Glutamatergic neuron (in vitro differentiated cells): ENCODE measurements at places on chromosomes 11 and 22. TPM values are rescaled to one million over a fixed set of nuclear protein-coding genes. Genes with fewer than 3 reads are reported as not detected.

Gene GGT1
- total RNA-seq = 3.1 TPM

Gene SNX32
- 14.7 TPM for total RNA-seq

Gene CDC45
- total RNA-seq = 3.5 TPM

Gene CABP4
- not detected for total RNA-seq

Gene OR52H1
- total RNA-seq = not detected

Gene VPREB1
- not detected for total RNA-seq

Gene C1QTNF4
- total RNA-seq = 7.0 TPM

Gene OR2D2
- 0.64 TPM for total RNA-seq

Gene PIWIL4
- 0.69 TPM for total RNA-seq

Gene DKK3
- 131 TPM for total RNA-seq

Gene SOX6
- total RNA-seq = 1.4 TPM

Gene CABP7
- total RNA-seq = 14.6 TPM

Gene P2RX6
- 1.5 TPM for total RNA-seq

Gene ELF5
- not detected for total RNA-seq

Gene XKR3
- total RNA-seq = not detected

Gene CCDC157
- 6.2 TPM for total RNA-seq

Gene C11orf21
- total RNA-seq = not detected

Gene CREB3L1
- total RNA-seq = 6.1 TPM

Gene MPPED2
- 11.0 TPM for total RNA-seq

Gene OR4C13
- not detected for total RNA-seq

Gene MFRP
- total RNA-seq = not detected

Gene RCE1
- total RNA-seq = 30.6 TPM

Gene MYBPC3
- not detected for total RNA-seq

Gene ACRV1
- not detected for total RNA-seq

Gene C11orf68
- 24.7 TPM for total RNA-seq

Gene PHETA2
- total RNA-seq = 0.88 TPM

Gene AGBL2
- total RNA-seq = 1.7 TPM

Gene C11orf97
- total RNA-seq = not detected

Gene ARHGAP32
- total RNA-seq = 45.3 TPM

Gene FERMT3
- total RNA-seq = 2.0 TPM

Gene UPB1
- total RNA-seq = 0.37 TPM

Gene HSPB2
- 1.4 TPM for total RNA-seq

Gene SLC5A12
- total RNA-seq = 0.66 TPM

Gene MYO7A
- total RNA-seq = 11.6 TPM

Gene SYT13
- 7.5 TPM for total RNA-seq

Gene CTTN
- total RNA-seq = 296 TPM

Gene LIF
- total RNA-seq = 0.29 TPM

Gene NECTIN1
- total RNA-seq = 26.0 TPM

Gene CALCB
- total RNA-seq = 0.74 TPM

Gene C11orf16
- total RNA-seq = not detected

Gene OOSP3
- not detected for total RNA-seq

Gene YPEL1
- total RNA-seq = 71.2 TPM

Gene BDNF
- 0.42 TPM for total RNA-seq

Gene INSC
- not detected for total RNA-seq

Gene NAALADL1
- total RNA-seq = 1.6 TPM

Gene OSM
- total RNA-seq = not detected

Gene MTMR3
- total RNA-seq = 51.7 TPM

Gene CPT1B
- total RNA-seq = 118 TPM

Gene ROBO3
- 5.9 TPM for total RNA-seq
